ENCODE measurements at places on chromosomes 2 and 18. TPM values are rescaled to one million over a fixed set of nuclear protein-coding genes. Genes with fewer than 3 reads are reported as not detected.

- no peak for DNase-seq
Measured at GRCh38 chr2:20213651-20214565, 11.0 kb downstream of the SDC1 start.

DNA sequence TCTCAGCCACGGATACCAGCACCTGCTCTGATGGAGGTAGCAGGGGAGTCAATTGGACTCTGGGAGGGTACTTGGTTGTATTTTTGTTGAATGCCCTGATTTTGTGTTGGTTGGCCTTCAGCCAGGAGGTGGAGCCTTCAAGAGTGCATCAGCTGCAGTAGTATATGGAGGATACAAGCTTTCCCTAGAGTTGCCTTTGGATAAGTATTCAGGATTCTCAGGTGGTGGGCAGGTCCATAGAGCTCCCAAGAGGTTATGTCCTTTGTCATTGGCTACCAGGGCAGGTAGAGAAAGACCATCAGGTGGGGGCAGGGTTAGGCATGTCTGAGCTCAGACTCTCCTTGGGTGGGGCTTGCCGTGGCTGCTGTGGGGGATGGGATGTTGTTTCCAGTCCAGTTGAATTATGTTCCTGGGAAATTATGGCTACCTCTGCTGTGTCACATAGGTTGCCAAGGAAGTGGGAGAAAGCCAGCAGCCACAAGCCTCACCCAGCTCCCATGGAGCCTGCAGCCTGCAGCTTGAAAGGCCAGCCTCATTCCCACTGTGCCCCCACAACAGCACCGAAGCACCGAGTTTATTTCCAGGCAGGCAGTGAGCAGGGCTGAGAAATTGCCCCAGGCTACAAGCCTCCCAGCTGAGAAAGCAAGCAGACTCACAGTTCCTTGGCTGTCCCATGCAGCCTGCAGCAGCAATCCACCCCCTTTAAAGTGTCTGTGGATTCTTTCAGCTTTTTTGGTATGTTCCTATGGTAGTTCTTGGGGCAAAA is 38.6 kb upstream of the CHST9 start:
- no peak for DNase-seq

DNA sequence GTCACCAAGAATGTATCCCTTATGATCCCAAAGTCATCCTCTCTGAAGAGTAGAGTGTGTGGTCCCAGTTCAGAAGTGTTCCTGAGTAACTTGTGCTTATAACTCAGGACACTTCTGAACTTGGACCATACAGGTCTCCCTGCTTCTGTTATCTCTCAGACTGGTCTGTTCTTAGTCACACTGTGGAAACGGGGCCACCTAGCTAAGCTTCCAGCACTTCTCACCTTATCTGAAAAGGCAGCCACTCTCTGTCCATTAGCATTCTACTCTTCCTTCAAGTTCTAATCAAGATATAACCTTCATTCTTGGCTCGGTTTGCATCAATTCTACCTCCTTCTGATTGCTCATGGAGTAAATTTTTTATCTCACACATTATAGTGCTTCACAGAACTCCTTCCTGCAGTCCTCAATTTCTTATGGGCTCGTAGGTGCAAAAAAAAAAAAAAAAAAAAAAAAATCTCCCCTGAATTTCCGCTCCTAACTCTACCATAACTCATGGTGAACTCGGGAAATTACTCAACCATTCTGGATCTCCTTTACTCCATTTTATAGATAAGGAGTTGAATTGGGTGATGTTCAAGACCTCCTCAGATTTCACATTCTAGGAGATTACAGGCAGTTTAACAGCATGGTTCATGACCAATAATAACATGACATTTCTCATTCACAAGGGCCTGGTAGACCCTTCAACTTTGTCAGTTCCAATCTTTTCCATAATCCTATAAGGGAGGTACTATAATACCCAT is 108.4 kb downstream of the TACR1 start:
- no peak for DNase-seq

- DNase-seq, result no peak
Measured at GRCh38 chr2:41087946-41088345, 636.1 kb upstream of the SLC8A1 start.

GRCh38 chr18:58785870-58786269 is 78.8 kb upstream of the ZNF532 start:
- no peak for DNase-seq

- DNase-seq, result no peak
Measured at GRCh38 chr18:42029092-42029491, 74.1 kb downstream of the PIK3C3 start.

GRCh38 chr2:40741532-40741931 is 289.6 kb upstream of the SLC8A1 start:
- no peak for DNase-seq

EFR3B gene
- total RNA-seq, result 0.37 TPM

- no peak for DNase-seq
Measured at GRCh38 chr18:10453261-10453805, 1.1 kb upstream of the APCDD1 start.

LIMS4 gene
- total RNA-seq, result 0.65 TPM

DNA sequence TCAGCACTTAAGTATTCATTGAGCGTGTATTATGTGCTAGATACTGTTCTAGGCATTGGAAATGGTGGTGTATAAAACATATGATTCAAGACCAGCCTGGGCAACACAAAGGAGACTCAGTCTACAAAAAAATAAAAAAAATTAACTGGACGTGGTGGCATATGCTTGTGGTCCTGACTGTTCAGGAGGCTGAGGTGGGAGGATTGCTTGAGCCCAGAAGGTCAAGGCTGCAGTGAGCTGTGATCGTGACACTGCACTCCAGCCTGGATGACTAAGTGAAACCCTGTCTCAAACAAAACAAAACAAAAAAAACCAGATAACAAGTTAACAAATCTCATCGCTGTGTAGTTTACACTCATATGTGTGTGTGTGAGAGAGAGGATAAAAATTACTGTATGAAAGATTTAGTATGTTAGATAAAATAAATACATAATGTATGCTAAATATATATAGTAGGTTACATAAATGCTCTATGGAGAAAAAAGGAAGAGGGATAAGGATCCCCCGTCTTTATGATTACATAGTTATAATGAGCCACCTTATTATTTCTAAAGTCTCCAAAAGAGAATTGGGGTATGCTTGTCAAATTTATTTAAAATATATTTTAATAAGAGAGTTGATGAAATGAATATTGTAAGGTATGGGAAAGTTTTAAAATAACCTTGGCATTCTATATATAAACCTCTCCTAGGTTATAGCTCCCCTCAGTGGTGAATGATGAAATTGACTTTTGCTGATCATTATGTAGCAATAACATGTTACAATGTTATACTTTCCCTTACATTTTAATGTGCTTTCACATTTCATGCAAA is 69.2 kb downstream of the EHBP1 start:
- no peak for DNase-seq

GRCh38 chr18:3819961-3820360 is 370.0 kb downstream of the TGIF1 start:
- DNase-seq, result no peak

DNA sequence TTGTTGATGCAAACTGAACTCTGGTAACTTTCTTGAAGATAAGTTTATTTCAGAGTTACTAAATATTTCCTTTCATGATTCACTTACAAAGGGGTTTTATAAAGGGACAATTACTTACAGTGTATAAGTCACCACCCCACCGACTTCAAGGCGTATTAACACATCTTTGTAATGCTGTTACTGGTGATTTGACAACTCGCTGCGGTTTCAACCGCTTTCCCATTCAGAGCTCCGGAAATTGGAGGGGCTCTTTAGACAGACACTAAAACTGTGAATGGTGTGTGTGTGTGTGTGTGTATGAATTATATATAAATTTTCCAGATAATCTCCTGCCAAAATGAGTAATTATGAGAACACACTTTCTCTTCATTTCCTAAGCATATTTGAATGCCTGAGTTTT is 4.9 kb downstream of the TM4SF20 start:
- no peak for DNase-seq
